ENCODE measurements at places on chromosomes 1 and 21.

GRCh38 chr1:923131-923990 lies at the start of gene SAMD11:
Gene SAMD11 (plus strand): TSS chr1:923923. CDS start chr1:924432, 509 bp downstream.
- H3K27ac ChIP-seq = no peak within 1 kb of the TSS
- no peak within 1 kb of the TSS for H3K4me3 ChIP-seq
- DNase-seq = peak; percentile 63
- H3K27me3 ChIP-seq = peaks cover 38% of the 10 kb centered on the region
- peaks cover 32% of the 10 kb centered on the region for H3K4me1 ChIP-seq

- no peaks in the 10 kb centered on the region for H3K36me3 ChIP-seq
- no peaks in the 10 kb centered on the region for H3K4me1 ChIP-seq
- H3K27me3 ChIP-seq = no peaks in the 10 kb centered on the region
- no peak overlapping the region for H3K27ac ChIP-seq
- no peak for DNase-seq
Observed at GRCh38 chr1:76238094-76238628, 163.6 kb downstream of the ST6GALNAC3 start.

GRCh38 chr1:59302871-59303270 lies 6.0 kb downstream of the FGGY start:
- H3K27ac ChIP-seq = no peak overlapping the region
- no peak for DNase-seq
- H3K36me3 ChIP-seq = no peaks in the 10 kb centered on the region
- H3K4me3 ChIP-seq = no peak overlapping the region

- DNase-seq = no peak
- H3K36me3 ChIP-seq = no peaks in the 10 kb centered on the region
- no peak overlapping the region for H3K4me3 ChIP-seq
- no peak overlapping the region for H3K27ac ChIP-seq
Observed at GRCh38 chr1:212074856-212075255, 39.3 kb downstream of the DTL start.

GRCh38 chr1:227002531-227003049 lies 62.5 kb downstream of the COQ8A start:
- H3K27ac ChIP-seq = no peak overlapping the region
- H3K4me1 ChIP-seq = no peaks in the 10 kb centered on the region
- no peak overlapping the region for H3K4me3 ChIP-seq
- DNase-seq = no peak

DNA sequence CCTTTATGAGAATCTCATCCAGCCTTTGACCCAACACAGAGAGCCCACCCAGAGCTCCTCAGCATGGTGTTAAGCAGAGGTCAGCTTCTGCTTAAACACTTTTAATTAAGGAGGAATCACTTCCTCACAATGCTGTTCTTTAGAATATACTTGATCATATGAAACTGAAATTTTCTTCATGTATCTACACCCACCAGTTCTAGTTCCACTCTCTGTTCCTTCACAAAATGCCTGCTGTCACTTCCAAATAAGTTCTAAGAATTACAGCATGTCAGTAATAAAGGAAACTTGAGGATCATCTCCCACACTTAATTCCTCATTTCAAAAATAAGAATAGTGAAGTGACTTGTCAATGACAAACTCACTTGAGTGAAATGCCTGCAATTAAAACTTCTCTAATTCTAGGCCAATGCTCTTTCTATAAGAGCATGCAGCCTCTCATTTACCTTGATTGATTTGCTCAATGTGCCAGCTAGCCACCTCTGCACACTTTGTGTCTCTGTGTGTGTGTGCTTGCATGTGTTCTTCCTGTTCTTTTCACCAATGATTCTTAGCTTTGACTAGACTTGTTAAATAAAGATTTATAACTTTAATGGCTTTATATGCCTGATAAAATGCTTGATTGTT lies 356.3 kb downstream of the PLPP3 start:
- H3K27ac ChIP-seq = no peak overlapping the region
- H3K4me1 ChIP-seq = no peaks in the 10 kb centered on the region
- no peak overlapping the region for H3K4me3 ChIP-seq
- H3K27me3 ChIP-seq = no peaks in the 10 kb centered on the region
- no peaks in the 10 kb centered on the region for H3K36me3 ChIP-seq

- no peak overlapping the region for H3K4me3 ChIP-seq
- no peaks in the 10 kb centered on the region for H3K36me3 ChIP-seq
- no peak for DNase-seq
- H3K4me1 ChIP-seq = no peaks in the 10 kb centered on the region
Observed at GRCh38 chr1:243473227-243474135, 217.6 kb downstream of the SDCCAG8 start.

DNA sequence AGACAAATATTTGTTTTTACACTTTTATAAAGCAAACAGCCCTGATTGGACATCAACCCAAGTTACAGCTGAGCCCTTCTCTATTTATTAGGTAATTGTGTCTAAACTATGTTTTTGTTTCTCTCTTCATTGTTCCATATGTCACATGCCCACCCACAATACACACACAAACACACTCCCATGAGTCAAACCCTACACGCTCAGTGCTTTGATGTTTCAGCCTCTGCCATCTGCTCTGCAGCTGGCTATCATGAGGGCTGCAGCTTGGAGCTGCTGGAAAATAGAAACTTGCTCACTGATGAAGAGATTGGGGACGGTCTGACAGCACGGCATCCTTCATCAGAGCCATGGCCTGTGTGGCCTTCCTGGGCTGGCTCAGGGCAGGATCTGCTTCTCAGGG lies 41.7 kb downstream of the PSMG1 start:
- no peak for DNase-seq
- H3K4me1 ChIP-seq = no peaks in the 10 kb centered on the region
- no peaks in the 10 kb centered on the region for H3K27me3 ChIP-seq
- H3K36me3 ChIP-seq = no peaks in the 10 kb centered on the region
- H3K27ac ChIP-seq = no peak overlapping the region

DNA sequence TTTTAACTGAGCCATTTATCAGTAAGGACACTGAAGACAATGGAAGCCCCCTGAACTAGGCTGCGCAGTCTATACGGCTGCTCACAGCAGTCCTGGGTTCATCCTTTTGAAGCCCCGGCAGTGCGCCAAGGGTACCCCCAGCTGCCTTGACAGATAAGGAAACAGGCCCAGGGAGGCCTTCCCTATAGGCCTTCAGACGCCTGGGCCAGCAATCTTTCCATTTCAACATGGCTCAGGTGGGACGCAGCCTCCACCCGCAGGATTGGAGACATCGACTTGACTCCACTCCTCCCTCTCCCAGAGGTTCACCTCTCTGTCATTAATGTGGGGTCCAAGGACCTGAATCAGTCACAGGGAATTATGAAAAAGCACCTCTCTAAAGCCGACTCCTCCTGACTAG lies 2.8 kb upstream of the LYPD8 start:
- no peak overlapping the region for H3K27ac ChIP-seq
- H3K27me3 ChIP-seq = no peaks in the 10 kb centered on the region
- no peak overlapping the region for H3K4me3 ChIP-seq
- DNase-seq = no peak
- H3K4me1 ChIP-seq = no peaks in the 10 kb centered on the region

DNA sequence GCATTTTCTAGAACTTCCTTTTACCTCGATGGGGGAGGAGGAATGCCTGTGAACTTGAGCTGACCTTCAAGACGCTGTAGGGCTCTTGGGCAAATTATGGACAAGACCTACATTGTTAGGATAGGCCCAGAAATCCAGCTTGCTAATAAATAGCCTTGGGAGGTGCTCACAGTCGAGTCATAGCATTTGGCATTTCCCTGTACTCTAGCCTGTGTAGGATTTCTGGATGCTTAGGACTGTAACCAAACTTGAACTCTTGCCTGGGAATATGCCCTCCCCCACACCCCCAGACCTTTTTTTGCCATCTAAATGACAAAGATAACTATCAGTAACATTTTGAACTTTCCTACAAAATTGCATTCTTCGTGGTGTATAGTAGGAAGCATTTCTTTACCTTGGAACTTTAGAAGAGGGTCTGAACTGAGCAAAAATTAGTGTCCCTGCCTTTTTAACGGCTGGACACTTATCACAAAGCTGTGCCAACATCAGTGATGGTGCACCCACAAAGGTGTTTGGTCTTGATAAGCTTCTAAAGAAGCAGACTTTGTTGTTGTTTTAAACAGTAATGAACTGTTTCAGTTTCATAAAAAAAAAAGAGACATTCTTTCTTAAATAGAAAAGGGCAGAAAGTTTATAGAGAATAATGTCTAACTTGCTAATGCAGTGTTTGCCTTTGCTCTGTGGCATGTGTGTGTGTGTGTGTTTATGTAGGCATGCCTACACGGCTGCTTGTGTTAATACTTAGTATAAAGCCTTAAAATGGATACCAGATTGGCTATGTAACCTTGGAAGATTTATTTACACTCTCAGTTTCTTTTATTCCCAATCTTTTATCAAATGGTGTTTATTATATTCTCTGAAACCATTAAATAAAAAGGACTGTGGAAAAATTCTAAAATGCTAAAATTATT lies 88.2 kb downstream of the NFIA start:
- no peak overlapping the region for H3K4me3 ChIP-seq
- no peaks in the 10 kb centered on the region for H3K27me3 ChIP-seq
- H3K36me3 ChIP-seq = no peaks in the 10 kb centered on the region
- no peak overlapping the region for H3K27ac ChIP-seq
- H3K4me1 ChIP-seq = no peaks in the 10 kb centered on the region

DNA sequence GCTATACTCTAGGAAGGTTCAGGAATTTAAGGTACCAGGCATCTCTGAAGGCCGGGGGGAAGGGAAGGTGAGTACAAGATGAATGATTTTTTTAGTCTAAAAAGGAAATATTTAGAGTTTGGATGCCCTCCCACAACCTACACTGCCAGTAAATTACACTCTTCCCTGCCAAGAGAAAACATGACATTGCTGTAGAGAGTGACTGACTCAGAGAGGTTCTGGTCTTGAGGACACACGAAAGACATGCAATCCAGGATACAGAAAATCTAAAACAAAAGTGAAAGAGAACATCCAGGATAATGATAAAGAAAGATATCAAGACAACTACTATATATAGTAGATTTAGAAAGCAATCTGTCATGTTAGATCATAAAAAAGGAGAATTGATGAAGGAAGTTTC lies 200.5 kb downstream of the TYW3 start:
- no peak overlapping the region for H3K27ac ChIP-seq
- DNase-seq = no peak
- no peaks in the 10 kb centered on the region for H3K27me3 ChIP-seq
- no peak overlapping the region for H3K4me3 ChIP-seq

DNA sequence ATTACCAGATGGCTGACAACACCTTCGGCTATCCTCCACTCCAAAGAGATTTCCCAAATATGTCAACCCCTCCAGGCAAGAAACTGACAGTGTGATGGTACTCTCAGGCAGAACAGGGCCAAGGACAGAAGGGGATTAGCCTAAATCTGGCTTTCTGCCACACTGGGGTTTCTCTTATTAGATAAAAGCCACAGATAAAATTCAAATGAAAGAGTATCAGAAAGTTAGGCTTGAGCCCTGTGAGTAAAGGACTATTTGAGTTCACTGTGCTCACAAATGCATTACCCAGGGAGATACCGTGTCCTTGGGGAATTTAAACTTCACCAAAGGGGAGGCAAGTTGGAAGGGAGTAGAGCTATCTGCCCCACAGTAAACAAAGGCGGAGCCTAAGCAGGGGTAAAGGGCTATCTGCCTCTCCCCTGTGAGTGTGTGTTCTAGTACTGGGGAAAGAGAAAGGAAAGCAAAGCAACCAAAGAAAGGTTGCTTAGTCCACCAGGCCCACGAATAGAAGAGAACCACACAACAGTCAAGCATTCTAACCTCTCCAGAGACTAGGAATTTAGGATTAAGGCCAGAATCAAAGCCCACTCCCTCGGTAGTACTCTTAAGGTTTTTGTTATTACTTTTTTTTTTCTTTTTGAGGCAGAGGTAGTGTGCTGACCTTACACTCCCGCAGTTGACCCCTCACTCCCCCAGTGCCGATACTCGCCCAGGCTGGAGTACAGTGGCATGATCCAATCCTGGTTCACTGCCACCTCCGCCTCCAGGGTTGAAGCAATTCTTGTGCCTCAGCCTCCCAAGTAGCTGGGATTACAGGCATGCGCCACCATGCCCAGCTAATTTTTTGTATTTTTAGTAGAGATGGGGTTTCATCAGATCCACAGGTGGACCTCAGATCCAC lies 12.7 kb downstream of the TPM3 start:
- H3K27me3 ChIP-seq = no peaks in the 10 kb centered on the region
- H3K4me3 ChIP-seq = peak overlapping the region; percentile 15
- peaks cover 24% of the 10 kb centered on the region for H3K36me3 ChIP-seq
- DNase-seq = no peak
- peak overlapping the region; percentile 63 for H3K27ac ChIP-seq

DNA sequence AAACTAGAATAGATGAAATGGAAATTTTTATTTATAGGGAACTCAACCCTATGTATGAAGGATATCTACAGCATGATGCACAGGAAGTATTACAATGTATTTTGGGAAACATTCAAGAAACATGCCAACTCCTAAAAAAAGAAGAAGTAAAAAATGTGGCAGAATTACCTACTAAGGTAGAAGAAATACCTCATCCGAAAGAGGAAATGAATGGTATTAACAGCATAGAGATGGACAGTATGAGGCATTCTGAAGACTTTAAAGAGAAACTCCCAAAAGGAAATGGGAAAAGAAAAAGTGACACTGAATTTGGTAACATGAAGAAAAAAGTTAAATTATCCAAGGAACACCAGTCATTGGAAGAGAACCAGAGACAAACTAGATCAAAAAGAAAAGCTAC lies 7.9 kb downstream of the USP1 start:
- H3K36me3 ChIP-seq = peaks cover 47% of the 10 kb centered on the region
- H3K4me3 ChIP-seq = no peak overlapping the region
- H3K27ac ChIP-seq = no peak overlapping the region
- H3K27me3 ChIP-seq = no peaks in the 10 kb centered on the region

- no peaks in the 10 kb centered on the region for H3K27me3 ChIP-seq
- no peaks in the 10 kb centered on the region for H3K36me3 ChIP-seq
- no peak overlapping the region for H3K27ac ChIP-seq
- no peak for DNase-seq
- H3K4me1 ChIP-seq = no peaks in the 10 kb centered on the region
Observed at GRCh38 chr1:17502326-17502778, 37.1 kb upstream of the ARHGEF10L start.

- H3K4me1 ChIP-seq = no peaks in the 10 kb centered on the region
- H3K27me3 ChIP-seq = no peaks in the 10 kb centered on the region
- no peak overlapping the region for H3K27ac ChIP-seq
- no peaks in the 10 kb centered on the region for H3K36me3 ChIP-seq
- H3K4me3 ChIP-seq = no peak overlapping the region
Observed at GRCh38 chr1:200488375-200489165, 78.7 kb upstream of the ZNF281 start.

GRCh38 chr1:160045653-160046052 lies 13.9 kb upstream of the PIGM start:
- no peak for DNase-seq
- no peaks in the 10 kb centered on the region for H3K27me3 ChIP-seq
- peaks cover 10% of the 10 kb centered on the region for H3K4me1 ChIP-seq
- no peak overlapping the region for H3K4me3 ChIP-seq
- H3K36me3 ChIP-seq = no peaks in the 10 kb centered on the region

GRCh38 chr21:26635681-26636080 lies 62.6 kb upstream of the CYYR1 start:
- H3K27ac ChIP-seq = no peak overlapping the region
- H3K36me3 ChIP-seq = no peaks in the 10 kb centered on the region
- H3K4me3 ChIP-seq = no peak overlapping the region
- no peaks in the 10 kb centered on the region for H3K4me1 ChIP-seq
- H3K27me3 ChIP-seq = no peaks in the 10 kb centered on the region
- DNase-seq = peak; percentile 7

Data from CD4-positive, alpha-beta memory T cell (primary cell).